ENCODE measurements at places on chromosomes 4 and X.

GRCh38 chr4:170122252-170122651 is 32.5 kb upstream of the AADAT start:
- ATAC-seq, result no peak

GRCh38 chr4:10897076-10897475 is 212.5 kb upstream of the CLNK start:
- no peak for ATAC-seq

DNA sequence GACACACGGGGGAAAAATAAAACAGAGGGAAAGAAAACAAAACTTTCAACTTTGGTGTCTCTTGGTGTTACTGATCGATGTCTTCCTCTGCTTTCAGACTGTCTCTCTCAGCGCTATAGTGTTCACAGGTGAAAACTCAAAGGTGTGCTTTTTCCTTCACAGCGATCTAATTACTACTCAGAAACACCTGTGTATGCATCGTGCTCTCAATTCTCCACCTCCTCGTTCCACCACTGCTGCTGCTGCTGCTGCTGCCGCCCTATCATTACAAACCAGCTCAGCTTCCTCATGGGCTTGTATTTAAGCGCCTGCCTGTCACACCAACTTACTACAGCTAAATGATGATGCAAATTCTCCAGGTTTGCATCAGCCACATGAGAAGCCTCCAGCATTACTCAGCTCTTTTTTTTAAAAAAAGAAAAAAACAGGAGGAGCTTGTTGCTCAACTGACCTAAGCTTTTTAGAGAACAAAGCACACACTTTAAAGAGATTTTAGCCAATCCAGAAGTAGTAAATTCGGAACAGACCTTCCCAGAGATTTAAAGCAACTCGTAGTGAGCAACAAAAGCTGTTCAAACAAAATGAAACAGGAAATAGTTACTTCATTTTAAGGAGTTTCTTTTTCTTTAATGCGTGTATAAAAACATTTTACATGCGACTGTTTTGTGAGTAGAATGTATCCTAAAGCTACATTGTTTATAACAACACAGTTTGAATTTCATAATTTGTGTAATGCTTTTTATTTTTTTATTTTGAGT is at the start of gene SLC7A11:
Gene SLC7A11, minus strand, starts transcription at position 274 of the 758 bp plus-strand sequence. CDS start 280 bp downstream, outside the sequence.
- peak; percentile 88 for ATAC-seq

GRCh38 chr4:69092980-69093568 is 3.2 kb upstream of the UGT2B7 start:
- no peak for ATAC-seq

DNA sequence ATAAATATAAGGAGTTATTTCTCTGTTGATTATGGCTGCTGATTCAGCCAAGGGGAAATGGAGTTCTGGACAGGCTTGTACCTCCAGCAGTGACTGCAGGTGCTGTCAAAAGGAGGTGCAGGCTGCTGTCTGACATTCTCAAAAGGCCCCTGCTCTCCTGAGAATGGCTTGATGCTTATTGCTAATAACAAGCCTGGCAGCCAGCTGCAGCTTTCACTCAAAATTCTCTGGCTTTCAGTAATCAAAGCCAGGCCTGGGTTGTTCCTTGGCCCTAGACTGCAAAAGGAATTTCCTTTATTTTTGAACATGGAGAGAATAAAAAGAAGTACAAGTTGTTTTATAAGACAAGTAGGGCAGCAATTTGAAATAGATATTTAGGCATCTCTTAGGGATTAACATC is 575.9 kb downstream of the MID1IP1 start:
- no peak for ATAC-seq

GRCh38 chrX:44874420-44875184 is 1.6 kb downstream of the KDM6A start:
- ATAC-seq, result no peak

GRCh38 chr4:132770776-132771175 is 378.3 kb upstream of the PCDH10 start:
- ATAC-seq, result no peak

Measured in activated CD4-positive, CD25-positive, alpha-beta regulatory T cell treated with anti-CD3 and anti-CD28 coated beads, Interleukin-2, amount 50 U/mL, for 24 hours (primary cell).